Amygdala (tissue), 56 donors: ENCODE measurements at places on chromosomes 4 and X.

GRCh38 chr4:17577665-17578481 is 875 bp downstream of the LAP3 start:
- DNase-seq, result no peak

DNA sequence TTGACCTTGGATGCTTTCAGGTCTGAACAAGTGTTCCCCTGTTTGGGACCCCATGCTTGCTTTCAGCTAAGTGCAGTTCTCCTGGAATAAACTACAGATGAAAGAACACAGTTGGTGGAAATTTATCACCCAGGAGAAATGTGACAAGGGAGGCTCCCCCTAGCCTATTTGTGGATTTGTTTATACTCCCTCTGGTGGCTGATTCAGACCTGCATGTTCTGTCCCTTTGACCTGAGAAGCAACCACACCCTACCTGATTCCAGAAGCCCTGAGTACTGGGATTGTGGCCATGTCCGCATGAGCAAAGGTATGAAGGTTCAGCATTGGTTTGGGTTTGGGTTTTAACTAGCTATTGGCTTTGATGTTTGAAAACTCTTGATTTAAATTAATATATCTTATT is 440.9 kb downstream of the MID1IP1 start:
- DNase-seq, result no peak

DNA sequence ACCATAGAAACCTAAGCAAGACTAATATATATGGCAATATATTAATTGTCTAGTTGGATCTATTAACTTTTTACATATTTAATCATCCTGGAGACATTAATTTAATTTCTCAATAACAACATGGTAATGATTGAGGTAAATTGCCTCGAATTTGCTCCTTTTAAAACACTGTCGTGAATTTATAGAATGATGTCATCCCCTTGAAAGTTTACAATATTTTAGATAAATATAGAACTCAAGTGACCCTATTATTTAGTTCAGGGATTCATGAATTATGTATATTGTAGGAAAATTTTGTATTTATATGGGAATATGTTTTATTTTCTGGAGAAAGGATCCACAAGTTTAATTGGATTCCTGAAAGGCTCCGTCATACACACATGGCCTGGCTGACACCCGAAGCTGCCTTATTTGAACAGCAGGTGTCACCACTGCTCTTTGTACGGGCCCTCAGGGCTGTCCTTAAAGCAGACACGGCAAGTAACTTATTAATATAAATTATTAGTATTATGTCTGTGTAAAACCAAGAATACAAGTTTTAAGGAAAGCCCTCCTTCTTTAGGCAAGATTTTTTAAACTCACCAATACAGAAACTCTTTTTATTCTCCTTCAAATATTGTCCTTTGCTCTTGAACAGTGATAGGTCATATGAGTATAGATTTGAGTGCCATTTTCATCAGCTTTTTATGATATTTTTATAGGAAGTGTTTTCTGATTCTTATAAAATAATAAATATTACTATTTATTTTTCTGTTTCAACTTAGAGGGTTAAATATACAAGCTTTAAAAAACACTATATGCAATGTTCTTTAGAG is 1.9 kb upstream of the PLRG1 start:
- DNase-seq, result peak; percentile 56

DNA sequence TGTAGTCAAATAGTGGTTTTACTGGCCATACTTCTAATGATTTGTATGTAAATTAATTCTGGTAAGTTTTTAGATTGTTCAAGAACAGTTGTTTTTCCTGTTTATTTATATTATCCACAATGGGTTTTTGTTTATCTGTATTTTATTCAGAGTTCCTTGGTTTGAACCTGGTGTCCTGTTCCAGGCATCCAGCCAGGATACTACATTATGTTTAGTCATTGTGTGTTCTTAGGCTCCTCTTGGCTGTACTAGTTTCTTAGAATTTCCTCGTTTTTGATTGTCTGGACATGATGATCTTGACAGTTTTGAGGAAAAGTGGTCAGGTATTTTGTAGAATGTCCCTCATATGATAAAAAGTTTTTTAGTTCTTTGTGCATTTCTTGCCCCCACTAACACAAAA is 7.8 kb downstream of the TIGD2 start:
- DNase-seq, result no peak

GRCh38 chrX:133399411-133399810 is 15.9 kb downstream of the GPC4 start:
- DNase-seq, result no peak

DNA sequence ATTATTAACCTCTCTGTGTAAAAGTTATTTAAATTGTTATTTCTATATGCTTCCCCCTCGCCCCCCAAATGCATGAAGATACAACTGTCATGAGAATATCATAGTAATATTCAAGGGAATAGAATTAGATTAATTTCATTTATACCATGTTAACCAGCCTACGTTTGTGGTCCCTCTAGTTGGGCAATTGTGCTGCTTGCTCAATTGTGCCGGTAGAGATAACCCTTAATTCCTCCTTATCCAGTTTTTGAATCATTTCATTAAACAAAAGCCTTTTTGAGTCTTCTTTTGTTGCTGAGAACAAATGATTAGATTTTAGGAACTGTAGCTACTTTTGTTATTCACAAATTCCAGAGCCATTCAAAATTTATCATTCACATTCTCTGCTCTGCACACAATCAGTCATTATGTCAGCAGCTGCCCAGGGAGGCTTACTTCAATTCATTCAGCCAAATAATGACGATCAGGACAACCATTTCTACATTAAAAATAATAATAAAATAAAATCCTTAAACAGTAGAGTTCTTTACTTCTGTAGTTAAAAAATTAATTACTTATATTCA is 98.1 kb downstream of the ADGRL3 start:
- no peak for DNase-seq

DNA sequence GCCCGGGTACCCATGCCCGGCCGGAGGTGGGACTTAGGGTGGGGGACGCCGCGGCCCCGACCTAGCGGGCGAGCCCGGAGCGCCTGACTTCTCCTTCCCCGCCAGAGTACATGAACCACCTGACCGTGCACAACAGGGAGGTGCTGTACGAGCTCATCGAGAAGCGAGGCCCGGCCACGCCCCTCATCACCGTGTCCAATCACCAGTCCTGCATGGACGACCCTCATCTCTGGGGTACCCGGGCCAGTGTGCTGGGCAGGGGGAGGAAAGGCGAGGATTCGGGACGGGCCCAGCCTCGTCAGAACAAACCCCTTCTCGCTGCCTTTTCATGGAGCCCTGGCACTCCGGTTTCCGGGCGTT is 622 bp downstream of the TAFAZZIN start:
- peak; percentile 13 for DNase-seq

- no peak for DNase-seq
Observed at GRCh38 chr4:10611673-10612072, 72.9 kb downstream of the CLNK start.

DNA sequence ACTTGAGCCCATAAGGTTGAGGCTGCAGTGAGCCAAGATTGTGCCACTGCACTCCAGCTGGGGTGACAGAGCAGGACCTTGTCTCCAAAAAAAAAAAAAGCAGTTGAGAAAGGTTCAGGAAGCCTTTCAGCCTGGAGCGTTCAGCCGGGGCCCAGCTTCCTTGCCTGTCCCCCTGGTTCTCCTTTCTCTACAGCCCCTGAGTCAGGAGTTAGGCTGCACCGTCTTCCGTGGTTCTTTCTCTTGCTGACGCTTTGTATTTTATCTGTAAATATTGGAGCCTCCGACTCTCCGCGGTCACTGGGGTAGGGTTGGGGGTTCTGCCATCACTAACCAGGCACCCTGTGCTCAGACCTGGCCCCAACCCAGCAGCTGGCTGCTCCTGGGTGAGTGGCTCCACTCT is 13.8 kb upstream of the UVSSA start:
- DNase-seq, result no peak

DNA sequence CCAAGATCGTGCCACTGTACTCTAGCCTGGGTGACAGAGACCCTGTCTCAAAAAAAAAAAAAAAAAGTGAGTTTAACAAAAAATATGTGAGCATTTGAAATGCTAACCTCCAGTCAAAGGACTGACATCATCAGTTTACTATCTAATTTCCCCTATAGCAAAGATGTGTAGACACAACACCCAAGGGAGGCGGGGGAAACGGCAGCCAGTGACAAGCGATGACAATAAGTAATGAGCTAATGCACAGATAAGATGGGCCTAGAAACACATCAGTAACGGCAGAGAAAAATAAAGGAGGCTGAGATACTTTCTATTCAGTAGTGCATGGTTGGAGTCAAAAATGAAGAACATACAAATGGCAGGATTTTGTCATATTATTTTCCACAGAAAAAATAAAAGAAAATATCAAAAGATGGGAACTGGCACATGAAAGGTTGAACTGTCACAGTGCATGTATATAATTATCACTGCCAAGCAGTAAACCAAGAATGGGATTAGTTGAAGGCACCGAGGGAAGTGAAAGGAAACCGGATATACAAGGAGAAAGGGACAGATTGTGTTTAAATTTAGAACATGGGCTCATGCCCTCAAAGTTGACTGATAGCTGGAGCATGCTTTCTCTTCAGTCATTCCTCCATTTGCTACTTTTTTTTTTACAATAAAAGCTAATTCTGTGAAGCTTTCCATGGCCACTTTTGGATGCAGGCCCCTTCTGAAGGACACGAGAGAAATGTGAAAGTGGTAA is 41.8 kb downstream of the IGFBP7 start:
- DNase-seq, result no peak

GRCh38 chrX:38803243-38803587 is 2.0 kb downstream of the MID1IP1 start:
- DNase-seq, result no peak

GRCh38 chr4:42906341-42906740 is 13.8 kb downstream of the GRXCR1 start:
- no peak for DNase-seq

DNA sequence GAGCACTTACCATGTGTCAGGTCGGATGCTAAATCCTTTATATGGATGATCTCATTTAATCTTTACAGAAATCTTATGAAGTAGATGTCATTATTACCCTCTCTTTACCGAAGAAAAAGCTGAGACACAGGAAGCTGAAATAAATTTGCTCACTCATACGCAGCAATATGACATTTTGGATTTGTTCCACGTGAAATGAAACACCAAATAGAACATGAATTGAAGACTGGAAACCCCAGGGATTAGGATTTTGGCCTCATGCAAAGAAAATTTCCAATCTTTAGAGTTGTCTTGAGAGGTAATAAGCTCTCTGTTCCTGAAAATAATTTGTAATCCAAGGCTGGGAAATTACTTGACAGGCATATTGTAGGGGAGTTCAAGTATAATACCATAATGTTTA is 354.4 kb upstream of the CLNK start:
- no peak for DNase-seq

DNA sequence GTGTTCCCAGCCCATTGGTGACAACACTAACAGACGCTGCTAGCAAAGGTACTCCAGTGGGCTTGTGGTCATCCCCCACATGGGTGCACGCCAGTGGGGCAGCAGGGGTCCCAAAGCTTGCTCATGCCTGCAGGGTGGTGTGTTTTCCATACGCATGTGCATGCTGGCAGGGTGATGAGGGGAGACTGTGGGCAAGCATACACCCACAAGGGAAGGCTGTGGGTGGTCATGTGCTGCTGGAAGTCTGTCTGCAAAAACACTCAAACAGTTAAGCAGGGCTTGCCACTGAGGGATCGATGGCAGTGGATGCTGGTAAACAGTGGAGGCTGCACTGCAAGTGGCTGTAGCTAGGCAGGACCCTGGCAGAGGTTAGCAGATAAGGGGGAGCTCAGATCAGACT is 79.9 kb downstream of the FAAH2 start:
- DNase-seq, result no peak

DNA sequence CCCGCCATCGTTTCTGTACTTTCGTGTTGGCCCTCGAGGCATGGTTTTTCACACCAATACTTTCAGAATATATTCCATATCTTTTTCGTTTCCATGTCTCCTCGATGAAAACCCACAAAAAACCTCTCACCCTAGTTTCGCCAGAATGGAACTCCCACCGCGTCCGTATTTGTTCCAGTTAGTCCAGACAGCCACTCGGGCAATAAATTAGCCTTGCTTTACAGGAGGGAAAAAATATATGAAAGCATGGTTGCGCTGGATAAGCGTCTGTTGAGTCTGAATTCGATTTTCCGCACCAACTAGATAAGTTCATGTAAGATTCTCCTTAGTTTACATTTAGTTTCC is 550 bp upstream of the CHM start:
- DNase-seq, result no peak

- no peak for DNase-seq
Observed at GRCh38 chrX:97845451-97845850, 961.7 kb downstream of the RPA4 start.

- DNase-seq, result no peak
Observed at GRCh38 chrX:133598601-133599335, 183.5 kb upstream of the GPC4 start.

- no peak for DNase-seq
Observed at GRCh38 chr4:116906758-116907157, 178.6 kb downstream of the TRAM1L1 start.

DNA sequence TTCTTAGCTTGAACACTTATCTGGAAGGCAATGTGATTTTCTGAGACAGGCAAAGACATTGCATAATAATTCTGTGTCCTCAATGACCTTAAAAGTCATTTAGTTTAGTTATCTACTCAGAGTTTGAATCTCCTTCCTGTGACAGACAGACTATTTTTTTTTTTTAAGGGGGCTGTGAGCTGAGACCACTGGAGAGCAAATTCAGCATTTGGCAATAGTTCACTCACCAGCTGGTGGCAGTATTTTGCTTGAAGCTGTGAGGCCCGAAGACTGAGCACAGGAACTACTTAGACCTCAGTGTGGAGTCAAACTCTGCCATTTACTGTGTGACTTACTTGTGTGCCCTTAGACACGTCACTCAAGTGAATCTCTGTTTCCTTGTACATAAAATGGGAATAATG is 22.9 kb upstream of the CPE start:
- peak; percentile 38 for DNase-seq

- DNase-seq, result no peak
Observed at GRCh38 chr4:105544520-105545286, 7.7 kb upstream of the ARHGEF38 start.

- no peak for DNase-seq
Observed at GRCh38 chr4:88477229-88477860, 20.4 kb downstream of the HERC5 start.
